Iris pigment epithelial cell (primary cell): ENCODE measurements at places on chromosomes 2 and 18.

DNA sequence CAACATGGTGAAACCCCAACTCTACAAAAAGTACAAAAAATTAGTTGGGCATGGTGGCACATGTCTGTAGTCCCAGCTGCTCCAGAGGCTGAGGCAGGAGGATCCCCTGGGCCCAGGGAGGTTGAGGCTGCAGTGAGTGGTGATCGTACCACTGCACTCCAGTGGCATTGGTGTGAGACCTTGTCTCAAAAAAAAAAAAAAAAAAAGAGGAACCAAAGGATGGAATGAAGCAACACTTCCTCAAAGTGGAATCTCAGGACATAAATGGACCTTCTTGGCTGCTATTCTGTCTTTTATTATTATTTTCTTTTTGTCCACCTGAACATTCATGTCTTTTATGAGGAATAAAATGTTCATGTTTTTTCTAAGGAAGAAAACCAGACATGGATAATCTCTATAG, 13.7 kb downstream of the GEMIN6 start:
- DNase-seq = no peak

GRCh38 chr2:46211461-46211860, 85.7 kb upstream of the EPAS1 start:
- DNase-seq = no peak

GRCh38 chr2:153145470-153145978, 333.0 kb downstream of the RPRM start:
- no peak for DNase-seq

- DNase-seq = no peak
Observed at GRCh38 chr2:192513575-192513974, 318.8 kb upstream of the TMEFF2 start.

DNA sequence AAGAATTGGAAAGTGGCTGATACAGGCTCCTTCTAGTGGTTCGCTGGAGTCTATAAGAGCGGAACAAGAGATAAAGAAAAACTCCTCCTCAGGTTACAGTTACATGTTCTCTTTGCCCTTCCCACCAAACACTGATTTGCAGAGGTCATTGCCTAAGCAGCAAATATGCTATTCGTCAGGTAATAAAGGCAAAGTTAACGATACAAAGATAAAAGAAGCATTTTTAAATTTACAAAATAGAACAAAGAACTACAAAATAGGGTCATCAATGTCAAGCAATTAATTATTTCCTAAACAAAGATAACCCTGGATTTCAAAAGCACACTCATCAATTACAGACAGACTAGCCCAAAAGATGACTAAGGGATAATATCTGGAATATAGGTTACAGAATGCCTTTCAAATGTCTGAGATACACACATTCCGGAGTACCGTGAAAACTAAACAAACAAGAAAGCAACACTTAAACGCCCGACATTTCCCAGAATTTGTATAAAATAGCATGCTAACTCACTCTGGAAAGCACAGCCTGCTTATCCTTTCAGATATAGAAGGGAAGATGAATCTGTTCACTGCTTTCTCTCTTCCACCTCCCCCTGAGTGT, 186.4 kb downstream of the MREG start:
- DNase-seq = peak; percentile 72

DNA sequence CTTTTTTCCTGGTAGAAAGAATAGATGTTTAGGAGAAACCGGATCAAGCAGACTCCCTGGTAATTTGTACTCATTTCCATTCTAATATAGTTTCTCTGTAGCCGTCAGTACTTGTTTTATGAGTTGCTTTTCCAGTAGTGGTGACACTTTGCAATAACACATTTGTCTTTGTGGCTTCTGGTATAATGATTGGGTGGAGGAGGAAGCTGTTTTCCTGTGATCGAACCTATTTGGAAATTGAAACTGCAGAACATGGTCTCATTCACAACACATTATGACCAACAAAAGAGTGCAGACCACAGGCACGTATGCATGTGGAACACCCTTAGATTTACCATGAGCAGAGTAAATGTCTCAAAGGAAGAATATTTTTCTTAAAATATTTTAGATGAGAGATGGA, 7.6 kb upstream of the SERPINB12 start:
- no peak for DNase-seq

GRCh38 chr2:148721520-148721931, 77.0 kb downstream of the EPC2 start:
- DNase-seq = peak; percentile 22

DNA sequence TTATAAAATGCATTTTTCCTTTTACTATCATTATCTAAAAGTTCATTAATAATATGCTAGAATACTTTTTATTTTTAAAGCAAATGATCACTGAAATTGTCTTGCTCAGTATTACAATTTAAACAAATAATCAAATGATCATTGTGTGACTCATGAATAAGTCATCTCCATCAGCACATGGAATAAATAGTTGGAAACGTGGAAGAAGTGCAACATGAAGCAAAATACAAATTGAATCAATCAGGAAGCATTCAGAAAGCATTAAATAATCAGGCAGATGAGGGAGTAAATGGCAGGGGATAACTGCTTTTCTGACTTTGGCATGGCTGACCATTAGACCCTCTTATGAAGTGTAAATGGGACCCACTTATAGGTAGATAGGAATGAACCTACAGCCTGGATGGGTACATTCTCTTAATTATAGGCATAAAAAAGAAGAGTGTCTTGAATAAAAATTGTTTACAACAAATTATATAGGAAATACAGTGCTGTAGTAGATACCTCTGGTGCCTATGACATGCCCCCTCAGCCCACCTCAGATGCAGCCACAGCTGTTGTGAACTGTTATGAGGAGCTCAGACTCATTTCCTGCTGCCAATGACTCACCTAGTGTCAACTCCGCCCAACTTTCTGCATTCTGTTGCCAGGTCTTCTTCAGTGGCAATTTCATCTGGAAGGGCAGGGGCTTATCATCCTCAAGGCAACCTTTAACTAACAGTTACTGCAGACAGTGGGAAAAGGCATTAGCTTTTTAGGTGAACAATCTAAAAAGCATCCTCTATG, 936.0 kb downstream of the TRIB2 start:
- peak; percentile 65 for DNase-seq

DNA sequence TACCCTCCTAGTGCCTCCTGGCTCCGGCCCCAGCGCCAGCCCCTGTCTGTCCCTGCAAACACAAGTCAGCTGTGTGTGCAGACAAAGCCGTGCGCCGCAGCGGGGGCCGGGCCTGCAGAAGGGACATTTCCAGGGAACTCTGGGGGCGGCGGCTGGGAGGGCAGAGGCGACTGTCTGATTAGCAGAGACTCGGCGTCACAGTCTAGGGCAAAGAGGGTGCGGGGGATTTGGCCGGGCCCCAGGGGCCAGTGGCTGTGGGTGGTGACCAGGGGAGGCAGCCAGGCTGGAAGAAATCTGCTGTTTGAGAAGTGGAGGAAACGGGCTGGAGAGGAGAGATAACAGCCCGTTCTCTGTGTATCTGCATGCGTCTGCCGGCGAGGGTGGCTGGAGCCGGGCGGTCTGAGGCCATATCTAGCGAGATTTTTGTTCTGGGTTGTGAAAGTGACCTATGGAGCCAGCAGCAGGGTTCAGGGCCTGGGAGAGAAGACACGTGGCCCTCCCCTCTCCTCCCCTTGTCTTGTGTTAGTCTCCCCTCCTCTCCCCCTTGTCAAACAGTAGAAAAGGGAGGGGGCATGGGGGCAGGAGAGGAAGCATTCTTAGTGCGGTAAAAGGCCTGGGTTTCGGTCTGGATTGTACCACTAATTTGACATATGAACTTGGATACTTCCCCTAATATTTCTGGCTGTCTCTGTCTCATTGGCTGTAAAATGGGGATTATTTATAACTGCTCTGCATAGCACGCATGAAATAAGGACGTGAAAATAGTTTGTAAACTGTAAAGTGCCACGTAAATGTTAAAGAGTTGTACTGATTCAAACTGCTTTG, 169.4 kb downstream of the SMAD7 start:
- peak; percentile 47 for DNase-seq

DNA sequence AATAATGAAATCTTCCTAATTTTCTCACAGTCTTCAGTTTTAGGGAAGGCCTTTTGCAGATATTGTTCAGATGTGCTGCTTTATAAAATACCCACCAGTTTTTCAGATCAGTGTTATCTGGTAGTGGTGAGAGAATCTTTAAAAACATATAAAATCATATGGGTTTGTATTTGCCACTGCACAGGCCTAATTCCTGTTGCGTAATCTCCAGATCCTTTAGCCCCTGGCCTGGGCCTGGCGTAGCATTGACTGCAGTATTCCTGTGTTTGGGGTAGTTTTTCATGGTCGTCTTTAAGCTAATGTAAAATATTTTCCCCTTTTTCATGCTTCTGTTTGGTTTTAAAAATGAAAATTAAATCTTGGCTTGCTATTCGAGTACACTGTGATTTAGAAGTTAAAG, 43.2 kb downstream of the TSHZ1 start:
- peak; percentile 54 for DNase-seq

GRCh38 chr2:141889788-141890187, 241.0 kb downstream of the LRP1B start:
- no peak for DNase-seq

GRCh38 chr2:168961450-168962229, 60.5 kb downstream of the G6PC2 start:
- peak; percentile 78 for DNase-seq

DNA sequence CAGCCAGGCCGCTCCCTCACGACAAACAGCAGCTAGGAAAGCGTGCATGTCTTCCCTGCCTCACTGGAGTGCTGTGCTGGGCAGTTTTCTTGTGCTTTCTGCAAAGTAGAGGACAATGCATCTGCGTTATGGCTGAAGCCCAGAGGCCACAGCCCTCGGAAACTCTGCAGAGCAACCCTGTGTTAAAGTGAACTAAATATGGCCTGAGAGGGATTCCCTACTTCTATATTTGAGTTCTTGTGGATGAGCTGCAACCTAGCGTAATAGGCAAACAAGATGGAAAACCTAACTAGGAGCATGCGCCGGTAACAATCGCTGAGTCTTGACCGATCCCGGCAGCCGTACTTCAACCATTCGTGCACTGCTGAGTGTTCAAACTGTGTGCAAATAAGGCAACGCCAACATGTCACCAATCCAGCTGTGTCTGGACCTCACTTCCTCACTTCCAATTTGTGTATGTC, 471.9 kb upstream of the HS6ST1 start:
- no peak for DNase-seq

DNA sequence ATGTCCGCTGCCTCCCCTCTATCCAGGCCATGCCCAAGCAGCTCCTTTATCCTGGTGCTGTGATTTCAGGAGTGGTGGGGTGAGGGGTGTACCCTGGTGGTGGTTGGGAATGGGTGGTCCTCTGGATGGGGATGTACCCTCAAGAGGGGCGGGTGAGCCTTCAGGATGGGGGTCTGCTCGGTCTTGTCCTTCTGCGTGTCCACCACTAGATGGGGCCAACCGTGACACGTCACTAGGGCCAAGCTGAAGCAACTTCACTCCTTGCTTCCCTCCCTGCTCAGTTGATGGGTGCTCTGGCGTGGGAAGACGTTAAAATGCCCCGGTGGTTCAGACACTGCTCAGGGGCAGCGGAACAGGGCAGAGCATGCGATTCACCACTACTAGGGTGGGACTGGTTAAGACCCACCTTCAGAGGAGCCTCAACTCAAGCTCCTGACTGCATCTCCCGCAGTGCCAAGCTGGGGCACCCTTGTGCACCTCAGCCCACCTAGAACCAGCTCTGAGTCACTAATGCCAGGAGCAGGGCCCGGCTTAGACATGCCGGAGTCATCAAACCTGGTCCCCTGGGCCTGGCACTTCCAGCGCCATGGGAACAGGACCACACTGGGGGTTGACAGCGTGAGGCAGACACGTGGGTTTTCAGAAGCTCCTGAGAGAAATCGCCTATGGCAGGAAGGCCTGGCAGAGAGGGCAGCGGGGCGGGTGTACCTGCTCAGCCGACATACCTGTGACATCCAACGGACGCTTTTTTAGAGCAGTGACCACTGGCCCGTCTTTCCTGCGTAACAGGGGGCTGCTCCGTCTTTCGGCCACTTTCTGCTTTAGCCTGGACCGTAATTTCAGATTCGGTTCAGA, 256.7 kb downstream of the HDAC4 start:
- DNase-seq = peak; percentile 68

DNA sequence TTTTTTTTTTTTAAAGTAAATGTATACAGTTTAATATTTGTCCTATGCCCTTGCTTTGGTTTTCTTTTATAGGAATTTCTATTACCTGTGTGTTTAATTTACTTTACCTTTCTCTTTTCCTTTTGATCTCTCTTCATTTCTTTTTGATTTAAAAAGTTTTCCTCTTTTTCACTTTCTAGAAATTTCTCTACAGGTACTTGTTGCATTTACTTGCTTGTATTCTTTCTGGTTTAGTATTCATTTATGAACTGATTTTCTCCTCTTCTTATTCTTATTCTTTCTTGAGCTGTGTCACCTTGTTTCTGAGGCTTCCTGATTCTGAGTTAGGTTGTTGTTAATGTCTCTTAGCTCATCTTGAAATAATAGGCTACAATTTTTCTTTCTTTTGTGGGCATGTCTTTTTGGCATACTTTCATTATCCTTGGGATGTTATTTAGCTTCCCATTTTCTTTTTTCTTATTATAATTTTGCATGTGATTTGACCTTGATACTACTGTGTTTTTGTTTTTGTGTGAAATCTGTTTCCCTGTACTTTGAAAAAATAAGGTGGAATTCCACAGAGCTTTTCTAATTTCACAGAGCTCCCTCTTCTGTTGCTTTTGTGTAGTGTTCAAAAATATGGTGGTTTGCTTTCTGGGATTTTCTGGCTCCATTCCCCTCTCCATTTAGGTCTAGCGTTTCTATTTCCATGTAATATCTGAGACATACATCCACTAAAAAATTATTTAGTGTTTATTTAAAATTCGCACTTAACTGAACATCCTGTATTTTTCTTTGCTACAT, 25.5 kb upstream of the ALMS1 start:
- DNase-seq = peak; percentile 5

GRCh38 chr2:111662771-111663470, 221.1 kb downstream of the ANAPC1 start:
- peak; percentile 64 for DNase-seq

- no peak for DNase-seq
Observed at GRCh38 chr2:109435066-109435690, 178.6 kb downstream of the SEPTIN10 start.

GRCh38 chr2:101195871-101196661, 44.9 kb upstream of the TBC1D8 start:
- DNase-seq = no peak

GRCh38 chr2:44635725-44636124, 274.0 kb downstream of the CAMKMT start:
- DNase-seq = no peak

- peak; percentile 18 for DNase-seq
Observed at GRCh38 chr2:176814740-176815367, 397.7 kb upstream of the HNRNPA3 start.

- no peak for DNase-seq
Observed at GRCh38 chr18:10032331-10033015, 118.7 kb downstream of the VAPA start.

DNA sequence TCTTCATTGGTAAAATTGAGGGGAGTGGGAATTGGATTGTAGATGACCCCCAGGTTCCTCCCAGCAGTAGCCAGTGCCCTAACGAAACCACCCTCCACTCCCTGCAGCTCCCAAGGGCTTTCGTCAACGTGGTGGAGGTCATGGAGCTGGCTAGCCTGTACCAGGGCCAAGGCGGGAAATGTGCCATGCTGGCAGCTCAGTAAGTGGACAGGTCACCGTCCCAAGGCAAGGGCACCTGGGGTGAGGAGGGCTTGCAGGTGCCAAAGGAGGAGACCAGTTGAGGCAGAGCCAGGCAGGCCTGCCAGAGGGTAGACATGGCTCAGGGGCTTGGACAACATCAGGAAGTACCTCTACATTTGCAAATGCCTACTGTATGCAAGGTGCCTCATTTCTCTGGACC, 122.6 kb upstream of the PPP1CB start:
- no peak for DNase-seq
